Thoracic aorta (tissue), 2 donors: ENCODE measurements at places on chromosomes 5 and 9.

DNA sequence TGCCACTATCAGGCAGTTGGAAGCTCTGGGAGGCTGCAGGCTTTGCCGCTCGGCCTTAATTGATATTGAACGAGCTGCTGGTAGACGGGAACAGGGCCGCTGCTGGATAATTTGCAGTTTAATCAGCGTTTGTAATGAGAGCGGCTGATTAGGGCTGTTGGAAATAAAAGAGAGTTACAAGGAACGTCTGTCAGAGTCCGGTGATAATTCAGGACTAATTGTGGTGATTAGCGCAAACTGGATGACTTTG is 68.2 kb upstream of the TBCA start:
- DNase-seq = no peak

- no peak for DNase-seq
Measured at GRCh38 chr9:120846251-120846889, 3.6 kb upstream of the PSMD5 start.

DNA sequence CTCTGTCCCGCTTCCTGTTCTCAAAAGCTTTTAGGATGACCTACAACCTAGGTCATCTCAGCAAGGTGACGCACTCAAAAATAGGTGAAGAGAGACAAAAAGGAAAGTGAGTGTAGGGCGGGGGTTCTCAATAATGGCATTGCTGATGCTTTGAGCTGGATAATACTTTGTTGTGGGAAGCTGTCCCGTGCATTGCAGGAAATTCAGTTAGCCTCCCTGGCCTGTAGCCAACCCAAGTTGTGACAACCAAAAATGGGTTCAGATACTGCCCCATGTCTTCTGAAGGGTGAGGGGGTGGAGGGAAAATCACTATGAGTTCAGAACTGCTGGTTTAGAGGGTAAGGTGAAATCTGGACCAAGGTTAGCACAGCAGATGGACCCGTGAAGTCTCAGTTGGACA is 151.4 kb downstream of the MAST4 start:
- no peak for DNase-seq

DNA sequence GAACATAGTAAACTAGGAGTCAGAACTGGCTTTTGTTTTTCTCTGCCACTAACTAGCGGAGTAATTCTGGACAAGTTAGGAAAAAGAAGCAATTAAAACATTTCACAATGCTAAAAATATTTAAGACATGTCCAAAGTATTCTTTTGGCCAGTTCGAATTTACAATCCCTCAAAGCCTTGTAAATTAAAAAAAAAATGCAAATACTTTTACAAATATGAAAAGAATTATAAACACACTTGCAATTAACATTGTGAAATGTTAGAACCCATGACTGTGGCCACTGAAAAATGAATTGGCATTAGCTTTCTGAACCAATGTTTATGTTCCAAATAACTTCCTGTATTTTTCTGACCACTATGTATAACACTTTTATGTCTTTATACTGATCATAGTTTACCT is 2.2 kb downstream of the RAD1 start:
- DNase-seq = no peak

DNA sequence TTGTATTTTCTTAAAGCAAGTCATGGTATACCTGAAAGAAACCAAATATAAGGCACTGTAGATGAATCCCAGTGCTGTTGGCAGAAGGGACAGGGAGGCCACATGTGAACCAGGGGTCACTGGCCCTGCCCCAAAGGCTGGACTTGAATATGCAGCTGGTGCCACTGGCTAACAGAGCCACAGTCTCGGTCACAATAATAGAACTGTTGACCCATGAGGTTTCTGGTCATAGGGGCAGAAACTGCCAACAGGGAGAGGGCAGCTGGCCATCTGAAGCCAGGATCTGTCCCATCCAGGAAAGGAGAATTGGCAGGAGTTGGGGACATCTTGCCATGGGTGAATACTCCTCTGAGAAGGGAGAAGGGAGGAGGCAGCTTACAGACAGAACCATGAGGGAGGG is 31.9 kb downstream of the PALM2AKAP2 start:
- no peak for DNase-seq

- no peak for DNase-seq
Measured at GRCh38 chr5:130885691-130886090, 279.4 kb downstream of the HINT1 start.

DNA sequence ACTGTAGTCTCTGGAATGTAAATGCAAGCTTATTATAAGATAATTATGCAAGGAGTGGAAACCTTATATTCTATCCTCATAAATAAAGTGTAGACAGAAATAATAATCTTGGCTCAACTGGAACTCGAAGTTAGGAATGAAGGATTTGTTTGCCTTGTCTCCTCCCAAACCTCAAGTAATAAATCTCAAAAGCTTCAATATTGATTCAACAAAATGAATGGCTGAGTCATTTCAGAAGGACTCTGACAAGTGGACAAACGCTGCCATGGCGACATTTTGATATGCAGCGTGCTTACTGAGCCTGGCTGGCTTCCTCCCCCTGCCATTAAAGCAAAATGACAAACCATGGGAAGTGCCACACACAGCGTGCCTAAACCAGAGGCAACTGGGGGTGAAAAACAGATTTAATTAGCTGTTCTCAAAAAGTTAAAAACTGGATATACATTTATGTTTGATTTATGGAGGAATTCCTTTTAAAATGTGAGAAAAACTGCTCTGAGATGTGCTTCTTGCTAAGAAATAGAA is 10.5 kb upstream of the ADGRV1 start:
- no peak for DNase-seq

GRCh38 chr9:111904891-111905291 is 8.3 kb downstream of the UGCG start:
- DNase-seq = no peak

GRCh38 chr9:89538871-89539270 is 41.0 kb upstream of the SEMA4D start:
- no peak for DNase-seq

DNA sequence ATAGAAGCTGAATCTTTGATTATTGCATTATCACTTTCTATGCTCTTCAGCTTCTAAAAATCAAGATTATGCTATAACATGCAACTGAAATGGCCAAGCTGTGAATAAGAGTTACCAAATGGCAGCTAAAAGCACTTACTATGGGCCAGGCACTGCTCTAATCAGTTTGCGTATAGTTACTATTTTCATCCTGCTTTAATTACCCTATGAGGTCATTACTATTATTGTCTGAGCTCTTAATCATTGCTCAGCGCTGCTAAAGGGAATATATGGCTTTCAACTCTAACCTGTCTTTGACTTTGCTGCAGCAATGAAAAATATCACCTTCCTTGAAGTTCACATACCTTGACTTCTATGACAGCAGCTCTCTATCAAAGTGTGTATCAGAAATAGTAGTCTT is 210.8 kb downstream of the TRPM3 start:
- no peak for DNase-seq

DNA sequence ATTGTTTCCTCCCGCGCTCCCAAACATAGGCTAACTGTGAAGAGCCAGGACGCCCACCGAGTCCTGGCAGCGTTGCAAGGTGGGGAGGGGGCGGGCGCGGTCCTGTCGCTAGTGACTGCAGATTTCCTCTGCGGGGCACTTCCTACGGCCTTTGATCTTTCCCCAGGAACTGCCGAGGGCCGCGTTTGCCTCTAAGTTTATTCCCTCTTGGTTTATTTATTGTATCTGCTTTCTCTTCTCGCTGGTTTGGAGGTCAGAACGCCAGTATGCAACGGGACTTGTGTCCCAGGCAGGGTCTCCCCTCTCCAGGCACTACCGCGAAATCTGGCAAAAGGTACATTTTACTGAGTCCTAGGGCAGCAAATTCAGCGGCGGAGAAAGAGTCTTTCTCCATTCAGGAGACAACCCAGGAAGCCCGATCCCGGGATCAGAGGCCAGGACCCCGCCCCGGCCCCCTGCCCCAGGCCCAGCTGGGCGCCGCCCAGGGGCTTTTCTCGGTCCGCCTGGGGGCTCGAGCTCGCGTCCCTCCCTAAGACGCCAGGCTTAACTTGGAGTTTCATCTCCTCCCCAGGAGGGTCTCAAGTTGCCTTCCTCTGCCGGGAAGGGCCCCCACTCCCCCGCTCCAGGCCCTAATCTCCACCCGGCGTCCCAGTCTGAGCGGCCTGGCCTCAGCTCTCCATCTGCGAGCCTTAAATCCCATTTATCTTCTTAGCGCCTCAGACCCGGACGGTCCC is 884 bp upstream of the EGFLAM start:
- DNase-seq = no peak

GRCh38 chr9:133048595-133048994 is 13.2 kb upstream of the CEL start:
- no peak for DNase-seq

- DNase-seq = no peak
Measured at GRCh38 chr5:61371474-61371873, 39.4 kb downstream of the ZSWIM6 start.

- no peak for DNase-seq
Measured at GRCh38 chr5:159864885-159865691, 51.2 kb upstream of the ADRA1B start.

DNA sequence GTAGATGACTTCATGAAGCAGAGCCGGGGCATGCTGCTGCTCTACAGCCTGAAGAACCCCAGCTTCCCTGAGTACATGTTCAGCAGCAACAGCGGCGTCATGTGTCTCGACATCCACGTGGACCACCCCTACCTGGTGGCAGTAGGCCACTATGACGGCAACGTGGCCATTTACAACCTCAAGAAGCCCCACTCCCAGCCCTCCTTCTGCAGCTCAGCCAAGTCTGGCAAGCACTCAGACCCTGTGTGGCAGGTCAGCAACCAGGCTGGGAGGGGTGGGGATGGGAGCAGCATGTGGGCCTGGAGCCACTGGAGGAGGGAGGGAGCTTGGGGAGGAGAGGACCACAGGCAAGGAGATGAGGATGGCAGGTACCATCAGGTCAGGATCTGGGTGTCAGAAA is 16.2 kb downstream of the ENHO start:
- no peak for DNase-seq

DNA sequence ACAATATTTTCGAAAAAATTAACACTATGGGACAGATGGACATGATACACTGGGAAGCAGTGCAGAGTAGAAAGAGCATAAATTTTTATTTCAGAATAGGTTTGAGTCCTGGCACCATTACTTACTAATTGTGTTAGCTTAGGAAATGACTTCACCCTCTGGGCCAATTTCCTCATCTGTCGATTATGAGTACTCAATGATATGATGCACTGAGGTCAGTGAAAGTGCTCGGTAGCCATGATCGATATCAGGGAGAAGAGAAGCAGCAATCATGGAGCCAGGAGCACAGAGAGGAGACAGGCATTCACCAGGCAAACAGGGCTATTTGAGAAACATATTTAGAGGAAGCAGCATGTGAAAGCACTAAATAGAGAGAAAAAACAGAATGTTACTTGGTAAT is 29.4 kb downstream of the NR6A1 start:
- DNase-seq = no peak

GRCh38 chr9:17531642-17532254 is 47.1 kb upstream of the SH3GL2 start:
- DNase-seq = no peak

DNA sequence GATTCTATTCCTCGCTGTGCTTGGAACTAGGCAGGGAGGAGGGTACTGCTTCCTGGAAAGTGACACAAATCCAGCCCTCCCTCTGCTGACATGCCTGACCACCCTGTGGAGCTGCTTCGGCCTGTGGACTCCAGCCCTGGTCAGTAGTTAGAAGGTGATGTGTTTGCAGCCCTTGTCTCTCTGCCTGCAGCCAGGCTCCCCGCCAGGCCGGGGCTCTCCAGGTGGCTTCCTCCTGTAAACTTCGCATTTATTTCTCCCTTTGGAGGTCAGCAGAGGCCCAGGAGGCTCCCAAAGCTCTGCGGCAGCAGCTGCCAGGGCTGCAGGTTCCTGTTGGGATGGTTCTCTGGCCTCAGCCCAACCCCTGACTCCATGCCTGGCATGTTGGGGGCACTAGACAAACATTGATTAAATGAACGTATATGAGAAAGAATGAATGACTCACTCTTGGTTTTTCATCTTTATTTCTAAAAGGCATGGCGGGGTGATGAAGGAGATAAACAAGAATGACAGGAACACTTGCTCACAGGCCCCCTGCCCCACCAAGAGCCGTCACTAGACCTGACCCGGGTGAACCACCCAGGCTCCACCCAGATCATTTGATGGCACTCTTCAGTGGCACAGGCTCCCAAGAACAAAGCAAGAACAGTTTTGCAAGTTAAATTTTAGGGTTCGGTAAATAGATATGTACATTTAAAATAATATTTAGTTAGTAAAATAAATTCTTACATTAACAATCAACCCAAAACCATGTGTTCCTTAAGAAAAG is 8.4 kb upstream of the IRX2 start:
- no peak for DNase-seq

DNA sequence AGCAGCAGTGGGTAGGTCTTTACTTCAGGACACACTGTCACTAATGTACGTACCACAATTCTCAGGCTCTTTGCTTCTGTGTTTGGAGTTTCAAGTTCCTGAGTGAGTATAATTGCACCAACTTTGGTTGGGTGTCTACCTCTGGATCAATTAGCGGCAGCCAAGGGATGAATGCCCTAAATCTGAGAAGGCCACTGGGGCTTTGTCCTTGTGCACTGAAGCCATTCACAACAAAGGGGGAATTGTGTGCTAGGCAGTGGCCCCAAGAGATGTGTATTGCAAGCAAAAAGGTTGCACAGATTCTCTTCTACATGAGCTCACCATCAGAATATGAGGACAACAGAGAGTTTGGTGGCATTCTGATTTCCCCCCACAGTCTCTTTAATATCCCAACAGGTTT is 3.9 kb upstream of the PHF24 start:
- no peak for DNase-seq

DNA sequence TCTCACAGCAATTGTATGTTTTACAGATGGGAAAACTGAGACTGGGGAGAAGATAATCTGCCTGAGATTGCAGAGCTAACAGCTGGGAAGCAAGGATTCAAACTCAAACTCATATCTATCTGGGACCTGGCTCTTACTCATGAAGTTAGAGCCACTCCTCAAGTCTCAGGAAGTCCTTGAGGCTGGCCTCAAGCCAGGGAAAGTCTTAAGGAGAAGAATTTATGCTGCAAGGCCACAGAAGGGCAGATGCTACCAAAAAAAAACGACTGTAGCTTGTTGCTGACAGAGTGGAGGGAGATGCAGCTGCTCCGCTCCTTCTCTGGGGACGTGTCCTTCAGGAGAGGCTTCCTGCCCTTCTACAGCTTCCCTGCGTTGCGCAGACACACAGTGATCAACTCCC is 39.8 kb downstream of the BARHL1 start:
- DNase-seq = no peak
